GM12878 (cell line): ENCODE measurements at places on chromosomes 6 and 20.

DNA sequence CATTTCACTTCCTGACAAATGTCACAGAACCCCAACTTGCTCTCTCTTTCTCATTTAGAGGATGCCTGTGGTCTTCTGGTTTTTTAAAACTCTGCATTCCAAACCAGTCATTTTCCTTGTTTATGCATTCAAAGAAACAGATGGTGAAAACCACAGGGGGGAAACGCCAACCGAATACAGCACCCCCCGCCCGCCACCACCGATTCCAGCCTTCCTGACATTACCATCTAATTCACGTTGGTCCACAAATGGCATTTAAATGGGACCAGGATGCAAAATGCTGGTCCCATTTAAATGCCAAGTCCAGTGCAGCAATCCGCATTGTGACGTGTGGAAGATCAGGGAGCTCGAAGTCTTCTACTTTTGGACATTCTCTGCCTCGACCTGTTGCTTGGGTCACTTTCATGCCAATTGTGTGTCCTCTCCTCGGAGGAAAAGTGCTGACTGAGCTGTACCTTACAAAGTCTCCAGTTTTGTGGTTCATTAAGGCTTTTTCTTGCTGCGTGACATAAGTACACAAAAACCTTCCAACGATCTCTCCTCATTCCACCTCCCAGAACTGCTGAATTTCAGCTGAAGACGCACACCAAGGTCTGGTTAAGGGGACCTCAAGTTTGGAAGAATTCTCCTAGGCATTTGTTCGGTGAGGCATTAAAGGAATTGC is 35.8 kb downstream of the NEDD9 start:
- no peak for DNase-seq

- DNase-seq: no peak
Measured at GRCh38 chr20:14521016-14521415, 183.6 kb upstream of the FLRT3 start.

DNA sequence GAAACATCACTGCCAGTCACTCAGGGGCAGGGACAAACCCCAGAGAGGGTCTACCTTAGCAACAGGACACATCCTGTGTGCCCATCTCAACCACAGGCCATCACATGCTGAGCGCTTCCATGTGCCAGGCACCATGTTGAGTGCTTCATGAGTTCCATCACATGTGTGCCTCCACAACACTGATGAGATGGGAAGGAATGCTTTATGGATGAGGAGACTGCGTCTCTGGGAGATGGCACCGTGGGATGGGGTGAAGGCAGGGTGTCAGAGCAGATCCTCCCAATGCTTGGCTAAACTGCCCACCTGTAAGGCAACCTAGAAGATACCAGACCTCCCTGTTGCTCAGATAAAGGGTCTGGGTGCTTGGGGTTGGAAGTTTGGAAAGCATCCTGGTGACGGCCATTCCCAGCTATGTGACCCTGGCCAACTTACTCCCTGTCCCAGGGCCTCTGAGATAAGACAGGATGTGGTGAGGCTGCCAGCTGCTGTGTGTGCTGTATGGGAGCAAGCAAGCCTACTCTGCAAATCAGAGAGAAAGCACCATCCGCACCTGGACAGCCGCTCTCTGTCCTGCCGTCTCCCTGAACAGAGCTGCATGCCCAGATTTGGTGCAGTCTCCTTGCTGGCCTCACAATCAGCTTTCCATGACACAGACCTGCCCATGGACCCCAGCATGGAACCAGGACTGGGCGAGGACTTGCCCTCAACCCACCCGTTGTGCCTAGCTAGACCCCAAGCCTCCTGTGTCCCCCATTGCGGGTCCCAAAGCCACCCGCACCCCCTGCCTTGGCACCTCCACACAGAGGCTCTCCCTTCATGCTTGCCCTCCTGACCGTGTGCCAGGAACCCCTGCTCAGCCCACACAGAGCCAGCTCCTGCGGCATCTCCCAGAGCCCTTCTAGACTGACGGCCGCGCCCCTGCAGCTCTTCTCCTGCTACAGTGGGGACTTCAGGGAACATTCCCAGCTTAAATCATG is 143.7 kb downstream of the SYNDIG1 start:
- no peak for DNase-seq

DNA sequence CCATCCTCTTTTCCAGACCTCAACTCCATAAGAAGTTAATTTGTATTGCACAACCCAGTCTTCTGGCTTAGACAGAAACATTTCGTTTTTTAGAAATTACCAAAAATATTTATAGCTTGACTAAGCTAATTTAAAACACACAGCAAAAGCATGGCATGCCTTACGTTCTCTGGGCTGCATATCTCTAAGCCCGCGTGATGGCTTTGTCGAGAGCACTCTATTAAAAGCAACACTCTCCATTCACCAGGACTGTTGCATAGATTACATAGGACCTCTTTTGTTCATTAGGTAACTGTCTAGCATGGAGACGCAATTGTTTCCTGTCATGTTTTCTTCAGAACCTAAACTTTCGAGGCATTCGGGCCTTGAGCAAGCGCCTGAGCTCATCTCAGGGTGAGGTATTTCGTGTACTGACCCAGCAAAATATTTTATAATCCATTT is 104.5 kb downstream of the IBTK start:
- DNase-seq: no peak

DNA sequence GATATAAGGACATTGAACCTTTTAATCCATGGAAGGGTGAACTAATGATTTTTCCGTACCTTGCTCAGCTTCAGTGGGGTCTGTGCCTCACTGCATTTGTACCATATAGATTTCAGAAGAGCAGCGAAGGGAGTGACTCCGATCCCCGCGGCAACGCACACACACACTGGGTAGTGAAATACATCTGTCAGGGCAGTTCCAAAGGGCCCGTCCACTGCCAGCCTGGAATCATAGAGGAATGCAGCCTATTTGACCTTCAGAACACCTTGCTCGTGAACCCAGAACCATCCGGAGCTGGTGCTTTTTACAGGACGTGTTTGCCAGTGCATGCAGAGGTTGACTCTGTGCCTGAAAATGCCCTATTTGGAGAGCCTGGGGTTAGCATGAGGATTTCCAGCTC is 33.0 kb downstream of the NOX3 start:
- DNase-seq: no peak

DNA sequence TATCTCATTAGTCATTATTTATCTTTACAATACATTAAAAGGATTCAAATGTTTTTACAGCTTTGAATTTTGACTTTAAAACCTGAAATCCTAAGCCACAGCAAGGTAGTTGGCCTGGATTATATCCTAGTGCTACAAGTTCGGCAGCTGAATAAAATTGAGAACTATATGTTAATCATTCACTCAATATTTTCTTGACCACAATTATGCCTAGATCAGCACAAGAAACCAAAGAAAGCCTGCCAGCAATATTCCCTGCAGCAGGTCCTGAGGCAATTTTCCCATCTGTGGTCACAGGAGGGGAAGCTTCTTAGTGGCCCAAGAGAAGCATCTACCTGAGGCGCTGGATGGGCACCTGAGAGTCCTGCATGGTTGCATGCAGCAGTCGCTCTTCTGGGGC is 183.5 kb downstream of the GMDS start:
- no peak for DNase-seq

DNA sequence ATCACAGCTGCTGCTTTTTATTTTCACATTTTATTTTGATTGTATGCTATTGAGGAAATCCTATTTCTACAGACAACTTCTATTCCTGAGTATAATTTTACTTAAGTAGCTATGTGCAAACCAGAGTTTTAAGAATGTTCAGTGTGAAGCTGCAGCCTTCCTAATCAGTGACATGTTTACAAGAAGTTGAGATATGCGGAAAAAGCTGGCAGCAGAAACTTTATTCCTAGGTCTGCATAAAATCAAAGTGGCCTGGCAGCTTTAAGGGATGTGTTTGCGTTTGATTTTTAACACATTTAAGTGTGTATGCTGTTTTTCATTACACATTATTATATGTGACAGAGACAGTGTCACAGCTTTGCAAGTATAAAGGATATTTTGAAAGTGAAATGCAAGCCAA is 26.3 kb downstream of the MAPK14 start:
- DNase-seq: no peak

DNA sequence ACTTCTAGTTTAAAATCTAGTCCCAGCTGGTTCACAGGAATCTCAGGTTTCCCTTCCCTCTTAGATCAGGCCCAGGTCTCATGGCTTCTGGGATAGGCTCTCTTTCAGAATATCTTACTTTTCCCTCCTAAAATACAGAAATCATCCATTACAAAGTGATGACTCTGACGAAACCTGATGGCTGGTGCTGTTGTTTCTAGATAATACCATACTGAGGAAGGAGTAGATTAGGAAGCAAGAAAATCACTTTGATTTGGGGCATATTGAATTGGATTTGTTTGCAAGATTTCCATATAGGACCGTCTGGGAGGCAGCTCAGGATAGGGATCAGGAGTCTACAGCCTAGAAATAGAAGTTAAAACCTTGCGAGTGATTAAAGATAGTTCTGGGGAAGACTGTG is 3.6 kb downstream of the ZKSCAN3 start:
- DNase-seq: no peak

GRCh38 chr6:30547454-30547853 is 8.8 kb downstream of the GNL1 start:
- DNase-seq: no peak

DNA sequence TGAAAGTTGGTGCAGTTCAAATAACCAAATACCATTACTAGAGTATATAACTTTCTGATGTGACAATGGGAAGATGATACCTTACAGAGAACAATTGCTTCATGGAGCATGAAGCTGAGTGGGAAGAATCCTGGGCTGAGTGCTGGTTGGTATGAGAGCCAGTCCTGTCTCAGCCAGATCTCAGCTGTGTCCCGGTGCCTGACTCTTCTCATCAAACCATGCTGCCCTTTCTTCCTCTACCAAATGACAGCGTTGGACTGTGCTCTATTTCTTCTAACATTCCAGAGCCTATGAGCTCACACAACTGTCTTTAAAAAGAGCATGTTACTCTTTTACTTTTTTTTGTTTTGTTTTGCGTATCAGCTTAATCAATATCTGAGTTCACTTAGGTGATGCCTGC is 27.5 kb upstream of the PBOV1 start:
- no peak for DNase-seq

GRCh38 chr6:63448229-63448628 is 124.1 kb upstream of the LOC128125822 start:
- no peak for DNase-seq

DNA sequence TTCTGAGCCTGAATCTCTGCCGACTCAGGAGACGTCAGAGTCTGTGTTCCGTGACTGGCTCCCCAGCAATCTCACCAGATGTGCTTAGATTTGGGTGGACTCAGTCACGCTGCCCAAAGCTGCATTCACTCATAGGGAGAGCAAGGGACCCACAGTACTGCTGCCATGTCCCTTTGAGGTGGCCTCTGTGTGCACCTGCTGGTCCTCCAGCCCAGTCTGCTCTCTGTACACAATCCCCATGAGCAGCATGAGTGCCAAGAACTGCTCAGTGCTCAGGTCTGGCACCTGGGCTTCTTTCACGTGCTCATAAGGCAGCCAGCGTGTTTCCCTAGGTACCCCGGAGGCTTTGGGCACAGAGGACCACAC is 44.2 kb upstream of the TIAM2 start:
- DNase-seq: no peak

DNA sequence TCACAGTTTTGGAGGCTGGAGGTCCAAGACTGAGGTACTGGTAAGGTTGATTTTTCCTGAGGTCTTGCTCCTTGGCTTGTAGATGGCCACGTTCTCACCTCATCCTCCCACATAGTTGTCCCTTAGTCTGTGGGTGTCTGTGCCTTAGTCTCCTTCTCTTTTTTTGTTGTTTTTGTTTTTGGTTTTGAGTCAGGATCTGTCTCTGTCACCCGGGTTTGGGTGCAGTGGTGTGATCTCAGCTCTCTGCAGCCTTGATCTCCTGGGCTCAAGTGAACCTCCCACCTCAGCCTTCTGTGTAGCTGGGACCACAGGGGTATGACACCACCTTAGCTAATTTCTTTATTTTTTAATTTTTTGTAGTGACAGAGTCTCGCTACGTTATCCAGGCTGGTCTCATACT is 245.2 kb downstream of the PHACTR1 start:
- DNase-seq: no peak

DNA sequence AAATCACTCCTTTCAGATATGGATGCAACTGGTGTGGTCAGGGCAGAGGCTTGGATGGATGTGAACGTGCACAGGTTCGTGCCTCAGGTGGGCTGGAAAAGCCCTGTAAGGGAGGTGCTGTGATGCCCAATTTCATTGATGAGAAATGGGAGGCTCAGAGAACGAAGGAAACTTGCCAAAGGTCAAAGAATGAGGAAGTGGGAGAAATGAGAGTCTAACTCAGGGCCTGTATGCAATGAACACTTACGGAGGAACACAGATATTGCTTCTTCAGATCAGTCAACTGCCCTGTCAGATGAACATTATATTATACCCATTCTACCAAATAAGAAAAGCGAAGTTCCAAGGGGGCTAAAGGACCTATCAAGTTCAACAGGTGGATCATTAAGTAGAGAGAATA is 134.7 kb downstream of the RCAN2 start:
- no peak for DNase-seq

GRCh38 chr6:43499028-43499815 is 10.9 kb downstream of the LRRC73 start:
- no peak for DNase-seq
